Tongue (tissue), 3 donors: ENCODE measurements at places on chromosomes 7 and 10. TPM values are rescaled to one million over a fixed set of nuclear protein-coding genes. Genes with fewer than 3 reads are reported as not detected.

C1GALT1 gene
- 30.2 TPM for total RNA-seq

SEMA4G gene
- 1.7 TPM for total RNA-seq

SYT15B gene
- total RNA-seq = 1.1 TPM

HOXA7 gene
- total RNA-seq = not detected

SRI gene
- total RNA-seq = 57.3 TPM

SPDYE2B gene
- total RNA-seq = not detected

ALOX5 gene
- 12.4 TPM for total RNA-seq

MPP7 gene
- total RNA-seq = 14.0 TPM

MYO3A gene
- total RNA-seq = 3.3 TPM

TAS2R41 gene
- 0.31 TPM for total RNA-seq

JAZF1 gene
- total RNA-seq = 30.4 TPM

BMPER gene
- total RNA-seq = 30.2 TPM

PDE6C gene
- total RNA-seq = not detected

BICC1 gene
- total RNA-seq = 32.5 TPM

TBX20 gene
- total RNA-seq = not detected

DOCK4 gene
- total RNA-seq = 34.9 TPM

RNF32 gene
- total RNA-seq = 0.92 TPM

NODAL gene
- total RNA-seq = 0.92 TPM

PNLIPRP2 gene
- total RNA-seq = not detected

UCMA gene
- not detected for total RNA-seq

TMEM26 gene
- total RNA-seq = 7.4 TPM

TMEM236 gene
- total RNA-seq = 0.10 TPM

SCIN gene
- 9.5 TPM for total RNA-seq

SLC16A9 gene
- total RNA-seq = 9.5 TPM

ARL3 gene
- total RNA-seq = 7.3 TPM

RRP12 gene
- total RNA-seq = 18.6 TPM

DRGX gene
- not detected for total RNA-seq

HMX2 gene
- total RNA-seq = not detected

AOC1 gene
- total RNA-seq = not detected

MRC1 gene
- 8.7 TPM for total RNA-seq

CCDC126 gene
- total RNA-seq = 19.5 TPM

SLC37A3 gene
- total RNA-seq = 61.4 TPM

ATAD1 gene
- 44.8 TPM for total RNA-seq

HKDC1 gene
- 0.51 TPM for total RNA-seq

SPAM1 gene
- total RNA-seq = not detected

KIAA1217 gene
- 36.0 TPM for total RNA-seq

CALHM3 gene
- not detected for total RNA-seq

CFAP43 gene
- total RNA-seq = 1.1 TPM

GNGT1 gene
- not detected for total RNA-seq

OIT3 gene
- total RNA-seq = 7.2 TPM

SPDYE1 gene
- total RNA-seq = not detected

CARD11 gene
- 1.4 TPM for total RNA-seq

GRM8 gene
- total RNA-seq = 0.41 TPM

KCNIP2 gene
- 0.92 TPM for total RNA-seq

SUN3 gene
- total RNA-seq = not detected
